ENCODE measurements at places on chromosomes 2 and 18.

DNA sequence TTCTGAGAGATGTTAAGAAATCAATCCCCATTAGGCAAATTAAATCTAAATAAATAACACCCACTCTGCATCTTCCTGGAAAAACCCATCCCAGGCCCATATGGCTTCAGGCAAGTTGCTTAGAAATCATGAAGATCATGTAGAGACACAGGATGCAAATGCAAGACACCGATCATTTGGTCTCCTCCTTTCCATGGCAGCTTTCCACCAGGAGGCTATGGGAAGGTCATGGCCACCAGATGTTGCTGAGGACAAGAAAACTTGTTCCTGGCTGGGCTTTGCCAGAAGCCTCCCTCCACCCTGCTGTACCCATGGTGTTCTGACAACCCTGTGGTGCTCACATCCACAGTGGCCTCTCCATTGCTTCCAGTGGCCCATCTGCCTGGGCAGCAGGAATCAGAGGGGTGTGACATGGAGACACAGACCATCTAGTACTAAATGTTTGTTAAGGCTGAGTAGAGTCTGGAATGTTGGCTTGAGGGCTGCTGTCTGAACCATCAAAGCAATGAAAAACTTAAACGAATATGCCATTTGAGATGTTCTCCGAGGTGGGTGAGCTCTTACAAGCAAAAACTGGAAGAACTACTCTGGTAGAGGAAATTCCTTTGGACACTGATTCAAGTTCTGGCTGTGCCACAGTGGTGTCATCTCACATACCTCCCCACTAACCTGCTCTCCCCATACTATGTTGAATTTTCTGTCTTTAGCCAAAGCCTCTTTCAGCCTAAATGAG lies 293.2 kb downstream of the TNS1 start:
- DNase-seq = no peak

DNA sequence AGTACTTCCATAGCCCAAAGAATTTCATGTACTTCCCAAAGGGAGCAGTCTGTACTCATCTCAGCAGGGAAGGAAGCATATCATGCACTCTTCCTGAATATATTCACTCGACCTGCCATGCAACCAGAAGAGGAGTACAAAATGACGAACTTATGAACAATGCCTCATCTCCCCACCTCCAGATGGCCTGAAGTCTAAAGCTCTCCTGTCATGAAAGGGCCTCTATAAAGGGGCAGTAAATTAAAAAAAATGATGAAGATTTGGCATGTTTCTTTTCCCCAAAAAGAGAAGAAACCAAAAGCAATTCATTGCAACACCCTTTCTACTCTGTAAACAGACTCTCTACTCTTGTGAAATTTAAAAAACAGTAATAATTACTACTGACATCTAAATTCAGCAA lies 1601.1 kb downstream of the LRP1B start:
- no peak for DNase-seq

GRCh38 chr18:57802213-57803102 lies 657 bp downstream of the ATP8B1 start:
- DNase-seq = no peak

DNA sequence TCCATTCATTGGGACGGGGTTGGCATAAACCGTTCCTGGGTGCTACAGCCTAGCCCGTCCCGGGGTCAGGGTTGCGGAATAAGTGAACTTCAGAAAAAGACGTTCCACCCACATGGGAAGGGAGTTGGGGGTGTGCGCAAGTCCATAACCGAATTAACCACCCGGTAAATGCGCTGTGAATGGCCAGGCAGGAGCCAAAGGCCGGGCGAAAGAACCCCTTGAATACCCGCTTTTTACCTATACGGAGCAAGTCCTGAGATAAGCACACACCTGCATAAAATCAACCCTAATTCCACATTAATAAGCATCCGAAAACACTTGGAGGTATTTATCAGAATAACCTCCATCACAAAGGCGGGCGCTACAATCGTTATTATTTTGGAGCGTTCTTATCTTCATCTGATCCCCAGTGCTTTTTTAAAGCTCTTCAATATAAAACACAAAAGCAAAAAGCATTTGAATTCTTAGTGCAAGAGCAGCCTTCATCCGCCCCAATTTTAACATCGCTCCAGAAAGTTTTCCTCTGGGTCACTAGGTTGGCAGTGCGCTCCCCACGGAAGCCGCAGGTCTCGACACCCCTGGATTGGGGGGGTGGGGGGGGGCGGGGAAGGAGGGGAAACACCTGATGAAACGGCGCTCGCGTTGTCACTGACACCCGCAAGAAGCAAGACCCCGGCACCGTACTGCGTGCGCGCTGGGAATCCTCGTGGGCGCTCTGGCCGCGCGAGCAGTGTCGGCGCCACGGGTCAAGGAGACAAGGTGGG lies 1.2 kb downstream of the SATB2 start:
- DNase-seq = no peak

- peak; percentile 12 for DNase-seq
Observed at GRCh38 chr18:7789856-7790552, 222.9 kb downstream of the PTPRM start.

- DNase-seq = no peak
Observed at GRCh38 chr2:158060160-158060834, 41.4 kb upstream of the UPP2 start.

DNA sequence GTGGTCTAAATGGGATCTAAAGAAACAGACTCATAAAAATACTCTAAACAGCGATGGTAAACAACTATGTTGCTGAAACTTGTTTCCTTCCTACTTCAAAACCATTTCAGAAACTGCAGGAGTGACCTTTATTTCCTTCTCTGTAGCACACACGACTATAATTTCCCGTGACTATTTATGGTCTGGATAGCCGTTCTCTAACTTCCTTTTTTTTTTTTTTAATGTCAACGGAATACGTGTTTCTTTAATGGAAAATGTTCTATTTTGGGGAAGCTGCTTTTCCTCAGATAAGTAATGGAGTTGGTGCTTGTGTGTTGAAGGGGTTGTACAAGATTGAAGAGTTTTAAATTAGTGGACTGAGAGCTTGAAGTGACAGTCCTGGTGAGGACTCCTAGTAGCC lies 224.1 kb downstream of the PHLPP1 start:
- no peak for DNase-seq

DNA sequence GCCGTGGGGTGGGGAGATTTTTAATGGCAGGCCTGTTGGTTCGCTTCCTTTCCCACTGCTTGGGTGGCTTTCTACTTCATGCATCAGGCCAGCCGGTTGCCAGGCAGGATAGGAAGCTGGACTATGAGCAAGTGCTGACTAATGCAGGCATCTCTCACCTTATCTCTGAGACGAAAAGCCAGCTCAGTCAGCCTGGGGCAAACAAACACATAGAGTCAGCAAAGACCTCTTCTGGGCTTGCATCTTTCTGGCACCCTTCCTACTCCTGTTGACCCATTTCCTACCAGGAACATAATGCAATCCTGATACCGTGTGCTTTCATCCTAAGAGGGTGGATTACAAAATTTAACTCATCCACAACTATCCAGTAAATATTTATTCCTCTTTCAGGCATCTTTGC lies 416.6 kb upstream of the MEX3C start:
- no peak for DNase-seq

- no peak for DNase-seq
Observed at GRCh38 chr2:16817305-16818202, 151.9 kb upstream of the CYRIA start.

DNA sequence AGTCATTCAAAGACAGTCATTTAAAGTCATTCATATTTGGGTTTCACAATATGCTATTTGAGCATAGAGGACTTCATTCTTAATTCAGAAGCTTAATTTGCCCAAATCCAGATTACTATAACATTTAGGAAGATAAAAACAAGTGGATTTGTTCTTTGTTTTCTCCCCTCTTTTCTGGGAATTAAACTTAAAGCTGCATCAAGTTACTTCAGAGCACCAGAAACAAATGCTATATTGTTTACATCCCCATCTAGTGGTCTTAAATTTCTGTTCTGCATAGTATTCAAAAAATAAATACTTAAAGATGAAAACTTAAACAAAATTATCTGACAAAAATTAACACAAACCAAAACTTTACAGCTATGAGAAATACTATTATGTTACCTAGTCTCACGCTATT lies 34.7 kb upstream of the MARCHF7 start:
- no peak for DNase-seq

DNA sequence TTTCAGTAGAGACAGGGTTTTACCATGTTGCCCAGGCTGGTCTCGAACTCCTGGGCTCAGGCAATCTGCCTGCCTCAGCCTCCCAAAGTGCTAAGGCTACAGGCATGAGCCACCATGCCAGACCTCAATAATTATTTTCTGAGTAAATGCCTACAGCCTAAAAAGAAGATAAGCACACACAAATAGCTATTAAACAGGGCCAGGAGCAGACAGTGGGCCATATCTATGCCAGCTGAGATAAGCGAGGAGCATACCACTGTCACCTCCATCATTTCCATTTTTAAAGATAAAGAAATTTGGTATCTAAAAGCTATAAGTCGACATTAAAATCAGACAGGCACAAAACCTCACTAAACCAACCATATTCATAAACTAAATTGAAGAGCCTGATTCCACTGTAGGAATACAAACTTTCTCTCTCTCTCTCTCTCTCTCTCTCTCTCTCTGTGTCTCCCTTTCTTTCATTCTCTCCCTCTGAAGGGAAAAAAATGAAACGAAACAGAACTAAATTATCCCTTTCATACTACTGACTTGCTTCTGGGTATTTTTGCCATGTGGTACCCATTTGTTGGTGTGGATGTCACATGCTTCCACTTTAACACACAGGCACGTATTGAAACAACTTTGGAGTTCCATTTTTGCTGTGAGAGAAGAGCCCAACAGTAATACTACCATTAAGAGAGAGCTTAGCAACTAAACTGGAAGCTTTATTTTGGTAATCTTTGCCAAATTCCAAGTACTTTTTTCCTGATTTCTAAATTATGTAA lies 51.0 kb downstream of the FARSB start:
- no peak for DNase-seq

DNA sequence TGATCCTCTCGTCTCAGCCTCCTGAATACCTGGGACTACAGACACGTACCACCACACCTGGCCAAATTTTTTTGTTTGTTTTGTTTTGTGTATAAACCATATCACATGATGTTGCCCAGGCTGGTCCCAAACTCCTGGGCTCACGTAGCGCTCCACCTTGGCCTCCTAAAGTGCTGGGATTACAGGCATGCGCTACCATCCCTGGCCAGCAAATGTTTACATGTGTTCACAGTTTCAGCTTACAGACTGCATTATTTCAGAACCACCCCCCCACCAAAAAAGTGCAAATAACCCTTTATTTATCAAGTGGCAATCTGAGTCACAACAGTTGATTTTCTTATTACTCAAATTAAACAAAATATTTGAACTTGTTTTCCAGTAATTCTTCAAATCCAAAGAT lies 54.3 kb downstream of the ABCA12 start:
- DNase-seq = no peak

DNA sequence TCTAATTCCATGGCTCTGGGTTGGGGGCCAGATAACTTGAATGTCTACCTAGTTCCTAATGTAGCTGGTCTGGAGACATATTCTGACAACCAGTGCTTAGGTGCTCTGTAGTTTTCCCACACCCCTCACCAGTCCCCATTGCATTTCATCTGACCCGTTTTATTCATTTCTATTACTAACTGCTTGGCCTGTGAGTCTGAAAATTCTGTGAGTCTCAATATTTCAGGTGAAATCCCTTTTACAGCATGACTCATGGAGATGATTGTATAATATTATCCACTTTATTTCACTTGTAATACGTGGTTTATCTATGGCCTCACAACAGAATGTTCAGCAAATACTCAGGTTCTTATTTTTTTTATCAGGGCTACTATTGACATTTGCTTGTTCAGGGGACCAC lies 103.7 kb upstream of the UGP2 start:
- DNase-seq = no peak

DNA sequence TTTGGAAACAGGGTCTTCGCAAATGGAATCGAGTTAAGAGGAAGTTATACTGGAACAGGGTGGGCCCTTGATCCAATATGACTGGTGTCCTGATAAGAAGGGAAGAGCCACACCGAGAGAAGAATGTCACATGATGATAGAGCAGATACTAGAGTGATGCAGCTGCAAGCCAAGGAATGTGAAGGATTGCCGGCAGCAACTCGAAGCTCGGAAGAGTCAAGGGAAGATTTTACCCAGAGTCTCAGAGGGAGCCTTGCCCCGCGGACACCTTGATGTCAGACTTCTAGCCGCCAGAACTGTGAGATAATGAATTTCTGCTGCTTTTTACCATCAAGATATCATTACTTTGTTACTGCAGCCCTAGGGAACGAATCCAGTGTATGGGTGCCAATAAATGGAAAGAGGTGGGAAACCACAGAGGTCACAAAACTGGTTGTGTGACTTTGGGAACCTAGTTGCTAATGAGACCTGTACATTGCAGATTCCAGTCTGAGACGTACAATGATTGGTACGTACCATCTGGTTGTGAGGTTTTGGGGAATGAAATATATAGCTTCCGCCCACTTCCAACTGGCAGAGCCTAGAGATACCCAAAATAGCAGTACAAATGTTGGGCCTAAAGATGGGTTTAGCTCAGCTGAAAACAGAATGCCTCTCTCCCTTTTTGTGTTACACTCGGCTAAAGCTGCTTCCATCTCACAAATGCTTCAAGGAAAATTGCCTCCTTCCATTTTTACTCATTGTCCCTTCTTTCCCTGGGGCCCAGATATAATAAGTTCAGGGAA lies 28.6 kb upstream of the VWA3B start:
- DNase-seq = no peak

DNA sequence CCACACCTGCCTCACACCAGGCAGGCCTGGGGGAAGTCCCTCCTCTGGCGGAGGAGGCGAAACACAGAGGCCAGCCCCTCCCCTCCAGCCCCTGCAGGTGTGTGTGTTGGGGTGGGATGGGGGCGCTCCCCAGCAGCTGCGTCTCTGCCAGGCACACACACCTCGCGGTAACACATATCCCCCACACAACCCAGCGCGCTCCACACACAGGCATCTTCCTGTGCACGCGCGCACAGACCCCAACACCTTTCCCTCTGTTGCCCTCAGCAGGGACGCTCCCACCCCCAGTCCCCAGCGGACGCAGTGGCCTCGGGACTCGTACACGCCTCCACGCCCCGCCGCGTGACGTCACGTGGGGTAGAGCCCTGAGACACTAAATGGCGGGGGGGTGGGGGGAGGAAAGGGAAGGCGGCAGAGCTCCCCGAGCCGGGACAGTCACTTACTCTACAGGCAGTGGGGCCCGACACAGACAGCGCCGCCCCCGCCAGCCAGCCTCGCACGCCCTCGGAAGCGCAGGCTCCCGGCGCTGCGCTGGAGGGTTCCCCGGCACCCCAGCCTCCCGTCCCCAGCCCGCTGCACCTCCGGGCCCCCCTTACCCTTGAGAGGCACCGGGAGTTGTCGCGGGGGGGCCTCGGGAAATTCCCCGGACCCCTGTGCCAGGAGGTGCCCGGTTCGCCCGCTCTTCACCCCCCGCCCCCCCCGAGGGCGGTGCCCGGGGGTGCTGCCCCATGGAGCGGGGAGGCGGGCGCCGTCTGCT lies at the start of gene WNT10A:
Gene WNT10A (plus strand): TSS at position 751 of the 757 bp plus-strand sequence. CDS start 144 bp downstream, outside the sequence.
- no peak for DNase-seq

GRCh38 chr2:172893671-172894070 lies 158.0 kb downstream of the RAPGEF4 start:
- DNase-seq = no peak
